ENCODE measurements at places on chromosomes 5 and 9. TPM values are rescaled to one million over a fixed set of nuclear protein-coding genes. Genes with fewer than 3 reads are reported as not detected.
A peak's percentile ranks its signal among the peaks of the same experiment; 100 is the strongest.

NELFB gene
- 47.4 TPM for total RNA-seq

AFAP1L1 gene
- total RNA-seq: 17.4 TPM

PCDHGA3 gene
- 0.32 TPM for total RNA-seq

GLRA1 gene
- not detected for total RNA-seq

C9orf152 gene
- total RNA-seq: not detected

RBM22 gene
- 20.9 TPM for total RNA-seq

RASGRF2 gene
- total RNA-seq: not detected

GRCh38 chr9:130336027-130336610 is 70.6 kb downstream of the HMCN2 start:
- DNase-seq: peak; percentile 85

DNA sequence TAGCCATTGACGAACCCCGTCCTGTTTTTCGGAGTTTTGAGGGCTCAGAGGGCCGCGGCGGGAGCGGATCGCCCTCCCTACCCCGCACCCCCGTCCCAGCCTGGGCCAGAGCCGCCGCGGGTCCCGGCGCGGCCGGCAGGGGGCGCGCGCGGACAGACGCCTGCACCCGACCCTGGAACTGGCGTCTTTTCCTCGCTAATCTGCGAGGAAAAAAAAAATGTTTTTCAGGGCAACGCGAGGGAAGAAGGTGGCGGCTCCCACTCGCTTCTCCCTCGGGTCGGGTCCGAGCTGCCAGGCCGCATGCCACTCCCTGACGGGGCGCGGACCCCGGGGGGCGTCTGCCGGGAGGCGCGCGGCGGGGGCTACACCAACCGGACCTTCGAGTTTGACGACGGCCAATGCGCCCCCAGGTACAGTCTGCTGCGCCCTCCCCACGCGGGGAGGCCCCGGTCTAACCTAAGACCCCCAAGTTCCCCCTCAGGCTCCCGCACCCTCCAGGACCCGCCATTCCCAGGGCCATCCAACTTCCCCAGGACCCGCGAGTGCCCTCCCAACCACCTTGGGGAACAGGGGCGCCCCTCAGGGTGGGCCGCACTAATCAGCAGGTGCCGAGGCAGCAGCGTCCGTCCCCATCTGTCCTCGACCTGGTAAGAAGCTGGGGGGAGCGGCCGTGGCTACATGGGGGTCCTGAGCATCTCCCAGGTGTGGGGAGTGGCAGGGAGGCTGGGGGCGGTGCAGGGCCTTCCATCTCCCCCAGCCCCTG is at the start of gene KCNT1:
KCNT1 (plus strand) TSS at position 227 of the 763 bp plus-strand sequence; CDS start at position 301, 74 bp downstream.
- DNase-seq: peak; percentile 43

DNA sequence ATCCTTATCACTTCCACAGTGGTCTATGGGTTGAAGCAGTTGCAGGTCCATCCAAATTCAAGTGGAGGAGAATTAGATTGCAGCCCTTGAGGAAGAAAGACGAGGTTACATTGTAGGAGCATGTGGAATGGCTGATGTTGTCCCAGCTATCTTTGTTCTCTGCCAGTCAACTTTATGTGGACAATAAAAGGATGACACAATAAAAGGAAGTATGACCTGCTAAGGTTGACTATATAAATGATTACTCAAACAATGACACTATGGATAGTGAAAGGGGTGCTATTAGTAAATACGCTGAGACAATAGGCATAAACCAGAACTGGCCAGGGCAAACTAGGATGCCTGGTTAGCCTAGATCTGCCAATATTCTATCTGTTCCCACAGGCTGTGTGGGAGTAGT is 12.8 kb upstream of the ZNF618 start:
- DNase-seq: no peak

DNA sequence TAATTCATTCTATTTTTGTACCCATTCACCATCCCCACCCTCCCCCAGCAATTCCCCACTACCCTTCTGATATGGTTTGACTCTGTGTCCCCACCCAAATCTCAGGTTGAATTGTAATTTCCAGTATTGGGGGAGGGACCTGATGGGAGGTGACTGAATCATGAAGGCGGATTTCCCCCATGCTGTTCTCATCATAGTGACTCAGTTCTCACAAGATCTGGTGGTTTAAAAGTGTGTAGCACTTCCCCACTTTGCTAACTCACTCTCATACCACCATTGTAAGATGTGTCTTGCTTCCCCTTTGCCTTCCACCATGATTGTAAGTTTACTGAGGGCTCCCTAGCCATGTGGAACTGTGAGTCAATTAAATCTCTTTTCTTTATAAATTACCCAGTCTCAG is 25.9 kb upstream of the TESK1 start:
- no peak for DNase-seq

- no peak for DNase-seq
Observed at GRCh38 chr9:114143234-114143633, 12.1 kb upstream of the COL27A1 start.

GRCh38 chr5:156920042-156920860 is 42.8 kb downstream of the TIMD4 start:
- no peak for DNase-seq

- no peak for DNase-seq
Observed at GRCh38 chr9:79362100-79363081, 209.4 kb upstream of the TLE4 start.

DNA sequence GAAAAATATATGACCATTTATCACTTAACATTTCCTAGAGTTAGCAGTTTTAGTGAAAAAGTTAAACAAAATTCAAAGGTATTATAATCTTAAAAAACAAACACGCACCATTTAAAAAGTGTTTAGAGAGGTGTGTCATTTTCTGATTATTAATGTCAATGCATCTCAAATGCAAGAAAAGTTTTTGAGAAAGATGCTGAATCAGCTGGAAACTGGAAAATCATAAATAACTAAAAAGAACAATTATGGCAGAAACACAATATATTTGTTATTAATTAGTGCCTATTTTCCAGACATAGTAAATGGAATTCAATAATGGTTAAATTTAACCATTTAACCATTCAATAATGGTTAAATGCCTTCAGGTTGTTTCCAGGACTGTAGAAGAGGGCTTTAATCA is 64.9 kb downstream of the RICTOR start:
- no peak for DNase-seq

GRCh38 chr9:3525096-3525835 is 535 bp downstream of the RFX3 start:
- no peak for DNase-seq

DNA sequence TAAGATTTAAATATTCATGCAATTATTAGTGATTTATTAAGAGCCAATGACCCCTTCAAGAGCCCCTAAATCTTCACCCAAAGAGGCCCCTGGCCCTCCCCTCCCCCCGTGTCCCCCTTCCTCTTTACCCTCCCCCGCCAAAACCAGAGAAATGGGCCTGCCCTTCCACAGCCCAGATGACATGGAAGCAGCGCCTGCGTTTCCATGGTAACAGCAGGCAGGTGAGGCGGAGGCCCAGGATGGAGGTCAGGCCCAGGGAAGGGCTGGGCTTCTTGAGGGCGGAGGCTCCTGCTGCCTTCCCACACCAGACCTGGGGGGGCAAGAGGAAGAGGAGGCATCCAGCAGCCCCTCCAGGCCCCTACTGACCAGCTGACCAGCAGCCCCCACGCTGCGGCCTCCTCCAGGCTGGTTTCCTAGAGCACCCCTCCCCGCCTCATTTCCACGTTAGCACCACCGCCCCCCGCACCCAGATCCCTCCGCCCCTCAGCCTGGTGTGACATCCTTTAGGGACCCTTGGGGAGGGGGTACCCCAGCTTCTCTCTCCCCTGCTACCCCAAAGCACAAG is 37.4 kb downstream of the UNC5A start:
- DNase-seq: no peak

DNA sequence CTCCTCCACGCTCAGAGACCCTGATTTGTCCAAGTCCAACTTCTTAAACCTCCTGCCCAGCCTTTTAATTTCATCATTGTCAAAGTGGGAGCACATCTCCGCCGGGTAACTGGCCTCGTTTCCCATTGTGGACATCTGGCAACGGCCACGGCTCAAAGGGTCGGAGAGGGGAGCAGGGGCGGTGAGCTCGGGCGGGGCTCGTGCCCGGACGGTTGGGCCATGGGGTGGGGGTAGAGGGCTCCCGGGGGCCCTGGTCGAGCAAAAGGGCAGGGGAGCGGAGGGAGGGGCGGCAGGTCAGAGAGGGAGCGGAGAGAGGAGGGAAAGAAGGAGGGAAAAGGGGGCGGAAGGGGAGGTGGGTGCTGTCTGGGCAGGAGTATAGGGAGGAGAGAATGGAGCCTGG is at the start of gene PPP3R2:
PPP3R2 (minus strand) TSS at position 174 of the 400 bp plus-strand sequence; CDS start at position 126, 48 bp downstream.
- no peak for DNase-seq

GRCh38 chr9:135501261-135502167 is 1.0 kb downstream of the MRPS2 start:
- DNase-seq: peak; percentile 55

DNA sequence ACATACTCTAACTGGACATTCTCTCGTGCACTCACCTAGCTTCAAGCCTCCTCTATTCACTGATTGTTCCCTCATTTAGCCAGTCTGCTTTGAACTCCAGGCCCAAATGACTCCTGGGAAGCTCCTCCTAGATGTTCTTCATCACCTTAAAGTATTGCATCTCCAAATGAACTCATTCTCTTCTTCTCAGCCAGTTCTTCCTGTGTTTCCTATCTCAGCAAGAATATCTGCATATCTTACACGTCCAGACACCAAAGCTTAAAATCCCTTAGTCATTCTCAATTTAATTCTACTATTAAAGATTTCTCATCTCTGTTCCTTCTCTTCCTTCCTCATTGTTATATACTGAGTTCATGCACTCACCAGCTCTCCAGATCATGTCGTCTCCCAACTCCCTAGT is 118.6 kb upstream of the DAB2 start:
- DNase-seq: no peak

GRCh38 chr5:110707260-110707844 is 19.1 kb downstream of the TMEM232 start:
- DNase-seq: no peak

- DNase-seq: no peak
Observed at GRCh38 chr5:58024151-58024550, 435.7 kb downstream of the PLK2 start.

Data from SK-MEL-5 (cell line).